ENCODE measurements at places on chromosomes 6 and 20.
A peak's percentile ranks its signal among the peaks of the same experiment; 100 is the strongest.

DNA sequence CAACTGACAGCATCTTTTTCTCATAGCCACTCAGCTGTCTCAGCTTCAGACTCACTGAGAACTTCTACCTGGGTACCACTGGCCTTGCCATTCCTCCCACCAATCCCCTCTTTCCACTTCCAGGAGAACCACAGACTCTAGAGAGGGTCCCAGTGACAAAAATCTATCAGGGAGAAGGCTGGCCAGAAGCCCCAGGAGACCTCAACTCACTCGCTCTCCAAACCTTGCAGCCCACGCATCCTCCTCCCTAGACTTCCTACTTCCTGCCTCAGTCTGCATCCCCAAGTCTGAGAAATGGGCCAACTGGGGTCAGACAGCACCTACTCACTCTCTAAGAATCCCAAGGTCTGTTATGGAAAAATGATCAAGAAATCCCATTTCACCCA lies 1.2 kb downstream of the TMEM239 start:
- DNase-seq, result no peak

DNA sequence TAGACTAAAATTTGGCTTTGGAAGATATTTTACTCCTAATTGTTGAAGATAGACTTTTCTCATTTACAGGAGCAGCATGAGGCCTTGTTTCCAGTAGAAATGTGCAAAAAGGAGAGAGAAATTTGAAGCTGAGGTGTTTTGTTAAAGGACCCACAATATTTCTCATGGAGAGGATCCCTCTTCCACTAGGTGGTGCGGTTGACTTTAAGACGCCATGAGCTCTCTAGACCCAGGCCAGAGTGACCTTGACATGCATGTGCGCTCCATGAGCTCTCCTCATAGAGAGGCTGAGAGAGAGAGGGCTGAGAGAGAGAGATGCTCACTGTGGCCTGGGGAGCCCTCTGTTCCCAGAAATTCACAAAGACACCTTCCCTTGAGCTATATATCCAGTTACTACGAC lies 861.2 kb upstream of the EYS start:
- DNase-seq, result no peak

DNA sequence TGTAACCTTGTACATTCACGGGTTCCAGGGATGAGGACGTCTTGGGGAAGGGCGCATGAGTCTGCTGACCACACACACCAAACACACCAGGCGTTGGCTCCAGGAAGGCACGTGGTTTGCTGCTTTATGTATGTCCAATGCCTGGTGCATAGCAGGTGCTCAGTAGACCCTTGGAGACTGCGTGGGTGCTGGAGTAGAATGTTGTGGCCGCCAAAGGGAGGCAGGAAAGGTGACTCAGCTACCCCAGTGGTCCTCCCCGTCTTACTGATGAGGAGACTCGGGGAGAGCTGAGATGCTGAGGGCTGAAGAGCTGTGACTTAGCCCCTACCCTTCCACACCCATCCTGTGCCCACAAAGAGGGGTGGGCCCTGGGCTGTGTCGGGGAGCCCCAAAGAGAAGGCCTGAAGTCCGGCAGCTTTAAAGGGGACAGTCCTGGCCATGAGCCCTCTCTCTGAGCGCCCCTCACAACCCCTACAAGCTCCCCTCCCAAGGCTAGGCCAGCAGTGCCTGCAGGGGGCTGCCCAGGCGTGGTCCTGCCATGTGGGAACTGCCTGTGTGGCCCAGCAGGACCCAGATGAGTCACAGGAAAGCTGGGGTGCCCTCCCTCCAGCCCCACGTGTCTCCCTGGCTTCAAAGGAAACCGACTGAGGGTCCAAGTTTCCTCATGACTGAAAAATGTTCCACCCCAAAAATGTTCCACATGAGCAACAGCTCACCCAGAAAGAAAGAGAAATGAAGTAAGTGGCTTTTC lies 28.0 kb upstream of the PTGIS start:
- peak; percentile 46 for DNase-seq

DNA sequence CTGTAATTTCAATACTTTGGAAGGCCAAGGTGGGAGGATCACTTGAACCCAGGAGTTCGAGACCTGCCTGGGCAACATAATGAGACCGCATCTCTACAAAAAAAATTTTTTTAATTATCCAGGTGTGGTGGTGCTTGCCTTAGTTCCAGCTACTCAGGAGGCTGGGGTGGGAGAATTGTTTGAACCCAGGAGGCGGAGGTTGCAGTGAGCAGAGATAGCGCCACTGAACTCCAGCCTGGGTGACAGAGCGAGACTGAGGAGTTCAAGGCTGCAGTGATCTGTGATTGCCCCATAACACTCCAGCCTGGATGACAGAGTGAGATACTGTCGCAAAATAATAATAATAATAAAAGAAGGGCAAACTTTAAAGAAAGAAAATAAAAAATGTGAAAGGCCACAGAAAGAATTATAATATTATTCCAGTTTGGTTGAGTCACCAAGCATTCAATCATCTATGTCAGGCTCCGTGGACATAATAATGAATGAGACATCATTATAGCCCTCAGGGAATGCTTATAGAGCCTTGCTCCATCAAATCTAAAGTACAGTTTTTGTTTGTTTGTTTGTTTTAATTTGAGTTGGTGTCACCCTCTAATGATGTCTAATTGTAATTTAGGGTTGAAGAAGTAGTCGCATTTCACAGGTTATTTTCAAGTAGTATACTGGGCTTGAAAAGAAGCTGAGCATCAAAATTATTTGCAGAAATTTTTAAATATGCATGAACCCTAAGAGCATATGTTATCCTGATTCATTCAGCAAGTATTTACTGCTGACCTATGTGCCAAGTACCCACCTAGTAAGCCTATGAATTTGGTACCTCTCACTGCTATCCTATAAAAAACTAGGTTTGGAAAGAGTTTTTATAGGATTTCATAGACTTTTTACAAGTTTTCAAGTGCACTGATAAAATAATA lies 15.1 kb downstream of the GLYATL3 start:
- no peak for DNase-seq

- DNase-seq, result no peak
These were observed 34.7 kb downstream of the HM13 start for GRCh38 chr20:31548820-31549512.

DNA sequence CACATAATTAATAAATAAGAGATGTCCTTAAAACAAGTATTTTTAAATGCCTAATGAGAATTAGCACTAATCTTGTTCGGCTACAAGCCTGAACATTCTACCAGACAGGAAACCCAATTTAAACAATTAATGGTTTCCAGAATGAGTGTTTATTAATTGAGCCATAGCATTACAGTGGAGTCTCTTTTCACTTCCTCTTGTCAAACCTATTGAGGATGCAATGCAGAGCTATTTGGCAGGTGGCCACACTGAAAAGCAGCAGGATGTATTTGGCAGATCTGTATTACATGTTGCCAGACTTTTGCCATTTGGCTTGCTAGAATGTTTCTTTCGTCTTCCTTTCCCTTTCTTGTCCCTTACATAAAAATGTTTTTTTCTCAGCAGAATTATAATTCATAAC lies 475.2 kb upstream of the MARCKS start:
- DNase-seq, result peak; percentile 89

GRCh38 chr6:37804586-37804985 lies 14.9 kb upstream of the ZFAND3 start:
- no peak for DNase-seq

GRCh38 chr6:165880686-165881085 lies 217.6 kb upstream of the PDE10A start:
- DNase-seq, result peak; percentile 83

GRCh38 chr6:70059039-70059719 lies 192.8 kb downstream of the COL19A1 start:
- DNase-seq, result no peak

DNA sequence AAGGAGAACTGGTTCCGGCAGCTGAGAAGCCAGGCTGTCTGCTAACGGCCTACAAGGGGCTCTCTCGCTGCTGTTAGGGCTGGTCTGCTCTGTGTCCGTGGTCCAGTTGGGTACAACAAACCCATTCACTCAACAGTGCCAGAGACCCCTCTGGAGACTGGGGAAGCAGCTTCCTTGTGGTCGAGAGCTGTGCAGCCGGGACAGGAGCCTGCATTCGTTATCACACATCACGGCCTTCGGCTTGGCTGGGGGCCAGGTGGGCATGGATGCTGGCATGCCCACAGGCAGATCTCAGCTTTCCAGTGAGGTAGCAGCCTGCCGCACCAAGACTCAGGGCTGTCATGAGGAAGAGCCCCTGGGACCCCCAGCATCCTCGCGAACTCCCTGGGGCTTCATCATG lies 124.7 kb downstream of the PREX1 start:
- no peak for DNase-seq

DNA sequence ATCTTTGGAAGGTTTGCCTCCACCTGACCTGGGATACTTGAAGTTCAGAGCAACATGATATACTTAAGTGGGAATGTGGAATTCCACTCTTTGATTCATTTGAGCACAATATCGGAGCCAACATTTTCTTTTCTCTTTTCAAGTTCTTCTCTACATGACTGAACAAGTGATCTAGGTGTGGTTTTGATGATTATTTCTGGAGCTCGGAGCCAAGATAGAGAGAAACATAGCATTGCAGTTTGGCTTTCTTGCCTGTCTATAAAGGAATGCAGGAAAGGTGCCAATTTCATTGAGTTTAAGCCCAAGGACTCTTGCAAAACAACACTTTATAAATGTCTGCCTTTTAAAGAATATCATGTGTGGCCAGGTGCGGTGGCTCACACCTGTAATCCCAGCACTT lies 124.2 kb upstream of the FAM83B start:
- DNase-seq, result peak; percentile 29

DNA sequence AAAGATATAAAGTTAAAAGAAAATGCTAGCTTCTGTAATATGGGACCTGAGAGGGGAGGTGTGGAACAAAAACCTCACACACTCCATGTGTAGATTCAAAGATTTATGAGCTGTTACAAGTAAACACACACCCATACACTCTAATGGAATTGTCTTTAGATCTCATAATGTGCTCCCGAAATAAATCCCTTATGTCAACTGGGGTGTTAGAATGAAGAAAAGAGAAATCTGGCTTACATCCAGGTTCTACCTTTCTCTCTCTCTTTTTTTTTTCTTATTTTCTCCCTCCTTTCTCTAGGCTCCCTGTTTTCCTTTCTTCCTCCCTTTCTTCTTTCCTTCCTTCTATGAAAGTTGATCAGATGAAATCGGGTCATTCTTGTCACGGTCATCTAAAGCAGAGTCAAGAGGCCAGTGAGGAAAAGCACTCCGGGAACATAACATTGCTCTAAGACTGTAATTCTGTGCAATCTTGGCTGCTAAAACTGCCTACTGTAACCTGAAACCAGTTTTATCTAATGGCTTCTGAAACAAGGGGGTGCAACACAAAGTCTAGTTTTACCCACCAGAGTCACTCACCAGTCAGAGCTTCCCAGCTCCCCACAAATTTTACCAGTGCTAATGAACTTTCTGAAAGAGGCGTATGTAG lies 68.3 kb upstream of the BTBD3 start:
- DNase-seq, result peak; percentile 42

DNA sequence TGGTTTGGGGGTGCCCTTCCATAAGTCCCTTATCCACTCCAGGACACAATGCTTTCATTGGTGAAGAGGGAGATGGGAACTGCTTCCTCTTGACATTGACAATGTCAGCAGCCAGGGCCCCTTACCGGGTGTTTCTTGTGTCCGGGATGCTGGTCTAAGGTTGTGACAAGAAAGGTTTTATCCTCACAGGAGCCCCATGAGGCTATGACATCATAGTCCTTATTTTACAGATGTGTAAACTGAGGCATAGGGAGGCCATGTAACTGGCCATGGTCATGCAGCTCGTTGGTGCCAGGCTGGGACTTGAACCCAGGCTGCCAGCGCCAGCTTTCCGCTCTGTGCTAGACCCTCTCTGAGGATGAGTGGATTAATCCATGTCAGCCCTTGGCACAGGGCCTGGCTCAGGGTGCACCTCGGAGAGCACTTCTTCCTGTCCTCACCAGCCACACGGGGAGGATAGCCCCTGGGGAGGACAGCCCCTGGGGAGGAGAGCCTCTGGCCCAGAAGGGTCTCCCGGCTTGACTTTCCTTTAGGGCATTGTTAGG lies 157.3 kb downstream of the SYCP2 start:
- DNase-seq, result no peak

GRCh38 chr6:11672669-11673068 lies 105.9 kb downstream of the ADTRP start:
- no peak for DNase-seq

DNA sequence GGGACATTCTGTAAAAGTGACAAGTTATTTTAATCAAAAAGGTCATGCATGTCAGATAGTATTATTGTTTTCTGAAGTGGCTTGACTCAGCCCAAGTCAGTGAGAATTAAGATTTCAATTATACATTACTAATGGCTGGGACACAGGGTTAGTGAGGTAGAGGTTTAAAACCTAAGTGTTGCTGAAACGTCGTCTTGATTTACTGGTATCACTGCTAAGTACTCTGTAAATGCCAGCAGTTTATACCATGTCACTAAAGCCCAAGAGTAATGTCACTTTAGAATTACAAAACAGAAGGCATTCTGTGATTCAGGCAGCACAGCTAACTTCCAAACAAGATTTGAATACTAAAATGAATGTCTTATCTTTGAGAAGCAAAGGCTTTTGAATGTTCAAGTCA lies 176.6 kb downstream of the NKAIN2 start:
- DNase-seq, result no peak

DNA sequence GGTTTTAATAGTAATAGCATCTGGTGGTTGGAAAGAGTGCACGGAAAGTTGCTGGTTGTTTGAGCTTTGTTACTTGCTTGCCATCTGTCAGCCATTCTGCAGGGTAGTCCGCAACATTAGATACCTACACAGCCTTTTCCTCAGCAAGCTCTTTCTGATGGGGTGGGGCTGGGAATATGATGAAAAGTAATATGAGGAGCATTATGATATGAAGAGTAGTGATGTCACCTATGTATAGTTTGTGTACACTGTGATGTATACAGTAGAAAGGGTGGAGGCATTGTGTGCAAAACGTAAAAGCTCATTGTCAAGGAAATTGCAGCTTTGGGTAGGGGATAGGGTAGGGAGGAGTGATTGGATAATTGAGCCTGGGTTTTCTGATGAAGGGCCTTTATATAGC lies 16.1 kb downstream of the SCAF8 start:
- no peak for DNase-seq

GRCh38 chr6:147666255-147666654 lies 157.8 kb downstream of the SAMD5 start:
- DNase-seq, result no peak

- no peak for DNase-seq
These were observed 1.2 kb downstream of the MAK start for GRCh38 chr6:10837009-10837621.

DNA sequence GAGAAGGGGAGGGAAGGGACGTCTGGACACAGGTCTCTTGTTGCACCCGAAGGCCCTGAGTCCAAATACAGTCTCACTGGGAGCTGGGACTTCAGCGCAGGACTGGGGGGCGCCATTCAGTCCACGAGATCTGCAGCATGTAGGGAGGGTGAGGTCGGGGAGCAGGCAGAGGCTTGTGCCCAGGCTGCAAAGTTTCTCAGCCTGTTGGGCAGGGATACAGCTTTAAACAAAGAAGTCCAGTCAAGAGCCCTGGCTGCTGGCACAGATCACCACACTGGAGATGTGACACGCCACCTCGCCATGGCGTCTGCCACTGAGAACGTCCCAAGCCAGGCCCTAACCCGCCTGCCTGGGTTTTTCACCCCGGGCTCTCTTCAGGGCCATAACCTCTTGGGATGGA lies 256.6 kb downstream of the DLL1 start:
- DNase-seq, result no peak

- peak; percentile 39 for DNase-seq
These were observed 53.3 kb downstream of the CNKSR3 start for GRCh38 chr6:154457046-154457713.

- DNase-seq, result peak; percentile 44
These were observed 16.8 kb downstream of the FOXC1 start for GRCh38 chr6:1626481-1626880.
